ENCODE measurements at places on chromosomes 16 and 17.

DNA sequence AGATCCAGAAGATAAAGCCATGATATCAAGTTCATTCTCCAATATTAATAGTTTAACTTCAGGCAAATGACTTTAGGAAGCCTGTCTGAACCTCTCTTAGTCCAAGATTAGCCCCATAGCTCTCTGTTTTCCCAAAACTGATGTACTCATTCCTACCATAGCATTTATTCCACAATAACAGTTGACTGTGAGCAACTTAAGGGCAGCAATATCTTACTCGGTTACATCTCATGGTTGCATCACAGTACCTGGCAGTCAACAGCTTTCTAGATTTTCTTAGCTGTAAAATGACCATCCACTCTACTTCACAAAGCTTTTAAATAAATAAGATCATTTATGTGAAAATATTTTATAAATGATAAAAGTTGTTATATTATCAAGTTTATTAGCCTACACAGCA, 58.2 kb upstream of the STAC2 start:
- DNase-seq = no peak

GRCh38 chr17:75688209-75688825, 21.2 kb downstream of the SAP30BP start:
- no peak for DNase-seq

GRCh38 chr16:78134944-78135619, 35.6 kb downstream of the WWOX start:
- no peak for DNase-seq

DNA sequence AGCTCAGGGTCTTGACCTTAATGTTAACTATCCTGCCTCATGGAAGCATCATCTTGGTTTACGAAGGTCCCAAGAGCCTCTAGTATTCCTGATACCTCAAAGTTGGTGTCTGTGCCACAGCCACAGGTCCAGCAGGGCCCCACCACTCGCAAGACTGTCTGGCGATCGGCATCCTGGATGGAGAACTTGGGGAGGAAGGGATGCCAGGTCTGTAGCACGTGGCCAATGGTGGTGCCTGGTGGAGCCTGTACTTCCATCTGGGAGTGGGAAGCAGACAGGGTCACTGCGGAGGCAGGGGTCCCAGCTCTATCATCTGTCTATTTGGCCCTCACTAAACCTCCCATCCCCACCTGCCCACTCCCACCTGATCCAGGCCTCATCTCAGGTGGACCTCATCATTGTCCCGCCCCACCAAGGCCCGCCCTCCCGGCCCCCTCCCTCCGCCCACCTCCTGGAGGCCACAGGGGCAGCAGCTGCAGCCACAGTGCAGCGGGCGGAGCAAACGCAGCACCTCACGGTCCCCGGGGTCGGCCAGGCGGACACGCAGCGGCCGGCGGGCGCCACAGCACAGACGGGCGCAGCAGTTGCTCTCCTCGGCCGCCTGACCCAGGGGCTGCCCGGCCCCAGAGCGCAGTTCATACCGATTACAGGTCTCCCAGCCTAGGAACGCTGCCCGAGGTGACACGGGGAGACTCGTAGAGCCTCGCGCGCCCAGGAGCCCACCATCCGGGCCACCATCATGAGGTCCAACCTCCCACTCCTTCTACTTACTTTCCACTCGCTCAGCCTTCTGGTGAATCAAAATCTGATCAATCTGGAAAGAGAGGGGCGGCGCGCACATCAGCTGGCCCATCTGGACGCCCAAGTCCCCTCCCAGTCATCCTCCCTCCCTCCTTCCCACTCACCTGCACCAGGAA, 1.4 kb downstream of the PLSCR3 start:
- no peak for DNase-seq

DNA sequence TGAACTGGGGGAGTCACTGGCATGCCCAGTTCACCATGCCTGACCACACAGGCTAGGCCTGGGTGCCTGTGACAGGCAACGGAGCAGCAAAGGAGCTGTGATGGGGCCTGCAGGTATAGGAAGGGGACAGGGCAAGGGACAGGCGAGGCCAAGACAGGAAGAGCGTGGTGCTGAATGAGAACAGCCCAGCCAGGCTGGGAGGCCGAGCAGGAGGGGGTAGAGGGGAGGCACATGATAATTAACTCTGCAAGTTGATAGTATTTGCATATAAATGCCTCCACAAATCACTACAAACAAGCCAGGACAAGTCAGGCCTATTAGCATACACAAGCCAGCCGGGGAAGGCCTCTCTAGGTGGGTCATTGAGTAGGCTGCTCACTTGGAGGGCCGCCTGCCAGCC, 7.8 kb downstream of the ZFHX3 start:
- DNase-seq = no peak

DNA sequence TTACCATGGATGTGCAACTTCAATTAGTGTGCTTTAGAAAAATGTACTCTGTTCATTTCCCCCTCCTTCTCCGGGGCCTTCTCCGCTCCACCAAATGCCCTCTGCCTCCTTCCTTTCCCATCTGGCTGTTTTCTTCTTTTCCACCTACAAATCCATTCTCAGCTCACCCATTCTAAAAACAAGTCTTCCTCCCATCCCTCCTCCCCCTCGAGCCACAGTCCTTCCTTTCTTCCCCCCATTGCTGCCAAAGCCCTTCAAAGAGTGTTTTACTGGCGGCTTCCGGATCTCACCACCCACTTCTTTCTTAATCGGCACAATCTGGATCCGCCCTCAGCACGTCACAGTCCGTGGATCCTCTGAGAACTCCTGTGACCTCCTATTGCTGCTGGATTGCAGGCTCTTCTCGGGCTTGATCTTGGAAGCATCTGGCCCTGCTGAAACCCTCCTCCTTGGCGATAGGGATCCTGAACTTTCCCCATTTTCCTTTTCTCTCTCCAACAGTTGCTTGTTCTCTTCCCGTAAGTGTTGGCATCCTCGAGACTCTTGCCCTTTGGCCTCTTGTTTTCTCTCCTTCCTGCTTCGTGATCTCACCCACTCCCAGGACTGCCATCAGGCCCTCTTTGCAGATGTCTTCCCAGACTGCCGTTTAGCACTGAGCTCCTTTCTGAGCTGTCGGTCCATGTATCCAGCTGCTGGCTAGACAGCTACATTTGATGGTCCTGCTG, 36.0 kb upstream of the FBXO47 start:
- DNase-seq = no peak

- DNase-seq = no peak
Measured at GRCh38 chr17:79466562-79467350, 144.1 kb downstream of the RBFOX3 start.

- no peak for DNase-seq
Measured at GRCh38 chr16:49740256-49740655, 115.7 kb downstream of the ZNF423 start.

DNA sequence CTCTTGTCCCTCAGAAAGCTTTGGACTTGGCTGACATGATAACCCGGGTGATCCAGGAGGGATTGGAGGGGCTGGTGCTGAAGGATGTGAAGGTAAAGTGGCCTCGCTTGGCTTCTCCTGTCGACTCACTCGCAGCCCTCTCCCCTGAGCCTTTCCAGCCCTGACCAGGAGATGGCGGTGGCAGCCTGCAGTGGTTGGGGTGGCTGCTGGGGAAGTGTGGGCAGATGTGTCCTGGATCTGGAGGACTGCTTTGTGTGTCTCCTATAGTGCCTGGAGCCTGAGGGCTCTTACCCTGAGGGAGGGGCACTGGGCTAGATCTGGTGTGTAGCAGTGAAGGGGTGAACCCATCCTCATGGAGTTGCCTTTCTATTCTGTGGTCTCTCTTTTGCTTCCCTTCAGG, 17.9 kb downstream of the LIG3 start:
- peak; percentile 10 for DNase-seq

DNA sequence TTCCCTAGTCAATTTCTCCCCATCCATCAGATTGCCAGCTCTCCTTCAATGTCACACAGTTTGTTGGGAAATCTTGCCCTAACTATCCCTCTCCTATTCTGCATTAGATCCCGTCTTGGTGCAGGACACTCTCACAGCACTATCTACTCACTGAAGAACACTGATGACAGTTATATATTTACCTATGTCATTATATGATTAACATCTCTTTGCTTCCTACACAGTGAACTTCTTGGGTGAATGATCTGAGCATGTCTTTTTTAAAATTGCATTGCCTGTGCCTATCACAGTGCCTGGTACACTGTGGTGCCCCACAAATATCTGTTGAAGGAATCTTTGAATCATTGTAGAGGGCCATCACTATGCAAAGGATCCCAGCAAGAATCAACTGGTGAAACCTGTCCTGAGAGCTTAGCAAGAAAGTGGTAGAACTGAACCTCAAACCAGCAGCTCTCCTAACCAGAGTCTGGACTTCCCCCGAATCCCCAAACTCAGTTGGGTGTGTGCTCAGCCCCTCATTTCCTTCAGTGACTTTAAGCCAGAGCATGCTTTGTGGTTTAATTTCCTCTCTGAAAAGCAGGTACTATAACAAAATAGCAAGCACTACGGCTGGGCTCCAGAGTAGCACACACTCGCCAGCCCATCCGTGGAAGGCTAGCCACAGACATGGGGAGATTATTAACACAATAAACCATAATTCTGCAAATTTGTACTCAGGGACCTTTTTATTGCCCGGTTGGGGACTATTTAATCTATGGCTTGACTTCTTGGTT, 680.7 kb upstream of the SALL1 start:
- no peak for DNase-seq

DNA sequence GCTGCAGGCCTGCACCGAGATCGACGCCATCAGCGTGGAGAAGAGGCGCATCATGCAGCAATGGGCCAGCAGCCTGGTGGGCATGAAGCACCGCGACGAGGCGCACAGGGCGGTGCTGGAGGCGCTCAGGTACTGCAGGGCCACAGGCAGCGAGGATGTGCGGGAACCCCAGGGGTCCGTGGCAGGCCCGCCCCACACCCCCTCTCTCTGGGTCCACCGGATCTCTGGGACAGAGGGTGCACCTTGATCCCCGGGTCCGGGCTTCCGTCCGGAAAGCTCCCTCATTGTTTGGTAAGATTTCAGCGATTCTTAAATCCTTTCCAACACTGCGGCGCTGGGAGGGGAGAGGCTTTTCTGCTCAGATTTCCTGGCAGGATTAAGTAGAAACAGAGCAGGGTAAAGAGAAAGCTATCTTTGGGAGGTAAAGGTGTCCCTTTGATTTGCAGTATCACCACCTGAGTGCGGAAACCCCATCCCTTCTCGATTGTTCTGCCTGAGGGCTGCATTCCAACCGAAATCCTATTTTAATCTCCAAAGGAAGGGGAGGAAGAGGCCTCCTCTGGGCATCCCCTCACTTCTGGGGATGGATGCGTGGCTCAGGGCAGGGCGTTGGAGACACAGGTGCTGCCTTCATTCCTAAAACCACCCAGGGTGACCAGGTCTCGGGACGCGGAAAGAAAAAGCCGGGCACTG, 29.2 kb downstream of the CCDC40 start:
- DNase-seq = no peak

DNA sequence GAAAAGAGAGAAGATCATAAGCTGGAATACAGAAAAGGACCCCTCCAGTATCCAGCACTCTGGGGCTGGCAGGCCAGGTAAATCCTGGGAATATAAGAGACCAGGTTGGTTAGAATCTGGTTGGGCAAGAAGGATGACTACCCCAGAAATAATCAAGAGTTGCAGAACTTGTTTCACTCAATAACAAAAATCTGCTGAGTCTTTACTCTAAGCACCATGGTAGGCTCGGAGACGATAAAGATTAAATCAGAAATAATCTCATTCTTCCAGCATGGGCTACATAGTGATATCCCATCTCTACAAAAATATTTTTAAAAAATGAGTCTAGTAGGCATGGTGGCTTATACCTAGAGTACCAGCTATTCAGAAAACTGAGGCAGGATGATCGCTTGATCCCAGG, 138.0 kb upstream of the KCNJ16 start:
- no peak for DNase-seq

DNA sequence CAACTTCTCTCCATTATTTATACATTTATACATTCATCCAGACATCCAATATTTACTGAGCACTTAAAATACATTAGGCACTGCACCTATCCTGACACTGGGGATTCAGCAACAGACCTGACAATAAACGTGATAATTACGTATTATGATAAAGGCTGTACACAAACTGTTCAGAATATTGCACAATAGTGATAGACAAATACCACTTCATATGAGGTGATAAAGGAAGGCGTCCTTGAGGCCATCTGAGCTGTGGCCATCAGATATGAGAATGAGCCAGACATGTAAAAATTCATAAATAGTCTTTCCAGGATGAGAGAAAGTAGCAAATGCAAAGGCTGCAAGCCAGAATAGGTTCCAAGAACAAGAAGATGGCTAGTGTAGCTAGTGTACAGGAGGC, 8.6 kb downstream of the USP32 start:
- DNase-seq = no peak

- DNase-seq = no peak
Measured at GRCh38 chr16:15459791-15460190, 25.4 kb downstream of the BMERB1 start.

- DNase-seq = no peak
Measured at GRCh38 chr17:57595947-57596695, 149.0 kb downstream of the CCDC182 start.

- no peak for DNase-seq
Measured at GRCh38 chr17:75475851-75476250, 19.4 kb downstream of the TMEM94 start.

DNA sequence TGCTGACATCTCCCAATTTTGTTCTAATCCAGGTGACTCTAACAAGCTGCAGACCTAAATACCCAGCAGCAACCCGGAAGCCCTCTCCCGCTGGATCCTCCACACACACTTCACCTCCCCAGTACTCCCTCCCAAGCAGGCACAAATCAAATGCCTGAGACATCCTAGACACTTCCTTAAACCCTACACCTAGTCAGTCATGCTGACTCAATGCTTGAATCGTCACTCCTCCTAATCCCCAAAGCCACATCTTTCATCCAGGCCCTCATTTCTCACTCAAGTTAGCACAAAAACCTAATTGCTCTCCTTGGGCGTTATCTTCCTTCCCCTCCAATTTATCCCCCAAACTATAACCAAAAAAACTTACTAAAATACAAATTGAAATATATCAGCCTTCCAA, 32.7 kb downstream of the CMC2 start:
- no peak for DNase-seq

DNA sequence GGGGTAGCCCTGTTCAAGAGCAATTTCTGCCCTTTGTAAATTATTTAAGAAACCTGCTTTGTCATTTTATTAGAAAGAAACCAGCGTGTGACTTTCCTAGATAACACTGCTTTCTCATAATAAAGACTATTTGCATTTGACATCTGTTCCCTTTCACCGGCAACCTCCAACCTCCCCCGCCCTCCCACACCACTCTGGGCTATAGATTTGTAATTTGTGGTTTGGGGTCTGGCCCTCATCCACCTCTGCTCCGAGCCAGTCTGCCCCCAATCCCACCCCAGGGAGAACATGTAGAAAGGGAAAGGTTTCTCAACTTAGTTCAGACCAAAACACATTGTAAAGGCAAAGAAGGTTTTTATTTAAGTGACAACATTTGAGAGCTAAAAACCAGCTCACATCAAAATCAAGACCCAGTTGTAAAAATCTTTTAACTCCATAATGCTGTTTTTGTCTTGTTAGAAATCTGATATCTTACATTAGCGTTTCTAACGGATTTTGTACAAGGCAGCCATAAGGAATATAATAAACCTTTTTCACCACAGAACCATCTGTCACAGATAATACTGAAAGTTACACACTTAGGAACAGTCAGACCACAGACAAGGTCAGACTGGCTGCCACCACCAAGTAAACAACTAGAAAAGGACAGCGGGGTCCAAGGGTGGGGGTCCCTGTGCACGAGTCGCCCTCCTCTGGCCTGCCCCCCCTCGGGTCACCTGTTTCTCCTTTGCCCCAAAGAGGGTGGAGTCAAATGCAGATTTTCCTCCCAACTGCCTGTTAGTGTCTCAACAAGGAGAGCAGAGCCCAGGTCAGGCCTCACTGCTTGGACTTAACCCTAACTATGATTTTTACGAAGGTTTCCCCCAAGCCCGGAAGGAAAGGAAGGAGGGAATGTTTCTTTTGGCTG, 6.9 kb downstream of the PIMREG start:
- no peak for DNase-seq

All from GM12864 (cell line).